ENCODE measurements at places on chromosomes 1 and 21.

GRCh38 chr1:196608390-196609369, at the start of gene KCNT2:
TSS of gene KCNT2 (minus strand) at chr1:196608440. CDS start at chr1:196608309, 131 bp downstream.
- DNase-seq: peak; percentile 27

DNA sequence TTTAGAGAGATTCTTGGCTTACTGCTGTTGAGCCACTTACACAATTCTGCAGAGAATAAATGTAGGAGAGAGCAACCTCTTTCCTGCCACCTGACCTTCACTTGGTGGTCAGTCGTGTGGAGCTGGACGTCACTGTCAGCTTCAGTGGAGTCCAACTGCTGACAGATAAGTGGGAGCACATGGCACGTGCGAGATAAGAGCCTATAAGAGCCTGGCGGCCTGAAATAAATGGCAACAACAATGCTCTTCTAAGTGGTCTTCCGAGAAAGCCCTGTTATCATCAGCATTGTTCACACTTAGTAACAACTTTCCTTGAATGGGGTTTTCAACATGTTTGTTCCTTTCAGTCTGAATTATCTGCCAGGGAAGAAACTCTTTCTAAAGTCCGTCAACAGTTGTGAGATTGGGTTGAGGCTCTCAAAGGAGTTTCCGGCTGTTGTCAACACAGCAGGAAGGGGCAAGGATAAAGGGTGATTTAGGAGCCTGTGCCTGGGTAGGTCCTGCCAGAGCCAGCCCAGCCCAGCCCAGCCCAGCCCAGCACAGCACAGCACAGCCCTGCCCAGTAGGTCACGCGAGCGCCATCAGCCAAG, 57.2 kb upstream of the RUNX1 start:
- no peak for DNase-seq

- DNase-seq: no peak
Observed at GRCh38 chr1:235329139-235329902, 951 bp downstream of the GGPS1 start.

DNA sequence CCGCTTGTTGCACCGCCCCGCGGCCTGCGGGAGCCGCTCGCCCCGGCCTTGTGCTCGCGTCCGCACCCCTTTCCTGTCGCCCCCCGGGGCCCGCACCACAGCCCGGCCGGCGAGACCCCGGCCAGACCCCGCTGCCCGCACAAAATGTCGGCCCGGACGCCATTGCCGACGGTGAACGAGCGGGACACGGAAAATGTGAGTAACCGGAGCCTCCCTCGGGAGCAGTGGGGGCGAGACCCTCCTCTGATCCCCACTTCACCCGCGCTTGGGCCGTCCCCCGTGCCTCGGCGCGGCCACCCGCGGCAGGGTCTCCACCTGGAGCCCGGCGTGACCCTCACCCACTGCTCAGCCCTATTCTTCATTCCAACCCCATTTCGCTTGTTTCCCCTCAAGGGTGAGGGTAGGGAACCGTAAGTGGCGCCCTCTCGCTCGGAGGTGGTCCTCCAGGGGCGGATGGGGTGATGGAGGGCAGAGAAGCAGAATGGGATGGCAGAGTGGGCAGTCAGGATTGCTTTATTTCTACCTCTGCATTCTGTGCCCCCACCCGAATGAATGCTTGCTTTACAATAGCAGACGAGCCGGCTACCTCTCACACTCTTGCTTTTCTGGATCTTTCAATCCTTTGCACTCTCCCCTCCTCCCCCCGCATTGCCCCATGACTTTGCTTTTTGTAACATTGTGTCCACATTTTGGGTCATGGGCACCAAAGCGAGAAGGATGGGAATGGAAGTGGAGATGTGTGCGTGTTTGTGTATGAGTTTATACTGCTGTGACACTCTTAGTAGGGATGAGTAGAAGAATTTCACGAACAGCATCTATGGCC, 954 bp downstream of the MARK1 start:
- no peak for DNase-seq

GRCh38 chr1:209250861-209251636, 332.5 kb upstream of the CAMK1G start:
- DNase-seq: no peak
